ENCODE measurements at places on chromosomes 6 and 20.

DNA sequence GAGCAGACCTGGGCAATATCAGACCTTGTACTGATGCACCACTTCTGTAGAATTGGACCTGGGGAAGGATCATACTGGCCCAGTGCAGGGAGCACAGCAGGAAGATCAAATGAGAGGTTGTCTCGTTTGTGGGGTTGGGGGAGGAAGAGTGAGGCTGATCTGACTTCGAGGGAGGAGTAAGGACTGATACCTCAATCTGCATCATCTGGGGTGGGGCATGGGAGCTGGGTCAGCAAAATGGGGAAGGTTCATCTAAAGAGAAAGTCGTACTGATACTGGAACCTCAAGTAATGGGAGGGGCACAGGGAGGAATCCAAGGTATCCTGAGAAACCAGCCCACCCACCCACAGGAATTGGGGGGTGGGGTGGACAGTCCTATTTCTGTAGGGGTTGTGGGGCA is 3.7 kb downstream of the RNF39 start:
- no peak for DNase-seq

DNA sequence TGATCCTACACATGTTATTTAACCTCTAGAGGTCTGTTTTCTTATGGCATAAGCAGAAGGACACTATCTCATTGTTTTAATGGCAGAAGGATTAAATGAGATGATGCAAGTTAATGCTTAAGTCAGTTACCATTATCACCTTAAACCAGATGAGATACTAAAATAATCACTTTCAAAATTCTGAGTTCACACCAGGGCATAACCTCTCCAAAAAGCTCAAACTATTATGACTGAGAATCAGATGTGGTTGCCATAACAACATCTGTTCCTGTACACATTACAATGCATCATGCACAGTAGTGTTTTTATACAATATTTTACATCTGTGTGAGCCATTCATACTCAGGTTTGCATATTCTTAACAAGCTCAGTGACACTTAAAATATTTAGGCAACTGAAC is 10.2 kb downstream of the ADNP start:
- DNase-seq: no peak

DNA sequence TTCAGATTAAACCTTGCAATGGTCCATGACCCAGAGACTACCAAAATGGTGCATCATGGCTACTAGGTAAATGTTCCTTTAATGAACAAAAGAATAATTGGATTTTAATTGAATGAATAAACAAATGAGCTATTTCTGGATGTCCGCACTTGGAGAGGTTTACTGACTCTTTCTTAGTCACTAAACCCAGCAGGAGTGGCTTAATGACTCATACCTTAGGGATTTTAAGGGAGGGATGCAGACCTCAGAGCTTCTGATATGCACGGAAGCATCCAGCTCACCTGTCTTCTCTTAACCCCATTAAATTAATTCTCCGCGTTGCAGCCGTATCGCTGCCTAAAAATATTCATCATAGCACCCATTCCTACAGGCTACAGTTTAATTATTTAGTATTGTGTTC is 970.0 kb upstream of the SLC35B3 start:
- DNase-seq: no peak

DNA sequence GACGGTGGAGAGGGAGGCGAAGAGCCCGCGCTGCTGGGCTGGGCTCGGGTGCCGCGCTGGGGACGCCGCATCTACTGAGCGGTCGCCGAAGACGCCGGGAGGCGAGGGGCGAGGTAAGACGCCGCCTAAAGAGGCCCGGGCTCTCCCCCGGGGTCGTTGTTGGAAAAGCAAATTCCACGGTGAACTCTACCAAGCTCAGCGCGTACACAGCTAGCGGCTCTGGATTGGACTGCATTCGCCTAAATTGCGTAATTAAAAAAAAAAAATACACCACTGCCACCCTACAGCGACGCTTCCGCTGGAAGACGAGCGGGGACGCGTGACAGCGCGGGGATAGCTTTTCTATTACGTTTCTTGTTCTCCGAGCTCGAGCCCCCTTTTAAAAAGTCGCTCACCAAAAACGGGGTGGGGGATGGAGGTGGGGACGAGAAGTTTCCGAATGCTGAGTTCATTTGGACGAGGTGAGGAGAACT is 92.0 kb upstream of the PRDM1 start:
- peak; percentile 34 for DNase-seq

DNA sequence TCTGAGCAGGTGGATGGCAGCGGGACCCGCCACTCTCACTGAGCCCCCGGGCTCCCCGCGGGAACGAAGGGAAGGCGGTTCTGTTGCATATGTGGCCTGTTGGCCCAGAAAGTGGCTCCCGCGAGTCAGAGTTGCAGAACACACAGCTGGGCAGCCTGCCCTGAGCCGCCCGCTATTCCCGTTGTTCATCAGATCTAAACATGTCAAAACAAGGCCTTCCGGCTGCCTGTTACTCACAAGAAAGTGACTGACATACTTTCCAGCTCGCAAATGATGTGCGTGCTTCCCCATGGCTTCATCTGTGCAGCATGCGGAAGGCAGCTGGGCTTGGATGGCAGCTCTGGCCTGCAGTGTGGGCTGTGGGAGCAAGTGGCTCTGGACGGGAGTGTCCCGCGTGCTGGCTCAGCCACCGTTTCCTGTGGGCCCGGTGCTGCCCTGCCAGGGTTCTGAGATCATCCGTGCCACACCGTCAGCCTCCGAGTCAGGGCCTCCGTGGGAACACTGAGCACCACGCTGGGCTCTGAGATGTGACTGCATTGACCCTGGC is 227.3 kb downstream of the ERMARD start:
- DNase-seq: no peak

GRCh38 chr6:166800137-166800536 is 156.2 kb downstream of the RNASET2 start:
- DNase-seq: no peak

DNA sequence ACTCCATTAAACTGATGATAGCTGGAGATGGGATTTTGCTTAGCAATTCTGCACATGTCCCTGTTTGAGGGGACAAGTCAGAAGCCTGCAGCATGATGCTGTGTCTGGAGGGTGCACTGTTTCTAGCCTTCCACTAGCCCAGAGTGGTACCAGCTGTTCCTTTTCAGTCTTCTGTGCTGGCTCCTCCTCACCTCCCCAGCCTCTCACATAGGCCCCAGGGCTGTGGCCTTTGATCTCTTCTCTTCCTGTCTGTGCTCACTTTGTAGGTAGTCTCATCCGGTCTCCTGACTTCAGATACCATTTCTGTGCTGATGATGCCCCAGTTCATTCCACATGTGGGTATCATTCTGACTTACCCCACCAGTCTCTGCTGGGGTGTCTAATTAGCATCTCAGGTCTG is 126.3 kb downstream of the HIVEP1 start:
- peak; percentile 8 for DNase-seq
